Upper lobe of right lung (tissue), 1 donor: ENCODE measurements at places on chromosomes 13 and 19. TPM values are rescaled to one million over a fixed set of nuclear protein-coding genes. Genes with fewer than 3 reads are reported as not detected.

GRCh38 chr19:32168111-32168510, 177.3 kb upstream of the ZNF507 start:
- DNase-seq: no peak

DNA sequence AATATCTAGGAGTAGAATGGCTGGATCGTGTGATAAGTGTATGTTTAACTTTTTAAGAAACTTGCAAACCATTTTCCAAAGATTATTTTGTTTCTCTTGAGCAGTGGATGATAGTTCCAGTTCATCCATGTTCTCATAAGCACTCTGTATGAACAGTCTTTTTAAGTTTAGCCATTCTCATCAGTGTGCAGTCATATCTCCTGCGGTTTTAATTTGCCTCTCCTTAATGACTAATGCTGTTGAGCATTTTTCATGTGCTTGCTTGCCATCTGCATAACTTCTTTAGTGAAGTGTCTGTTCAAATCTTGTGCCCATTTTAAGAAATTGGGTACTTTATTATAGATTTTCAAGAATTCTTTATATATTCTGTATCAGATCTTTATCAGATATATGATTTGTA, 58.6 kb downstream of the WASF3 start:
- DNase-seq: no peak

- no peak for DNase-seq
Measured at GRCh38 chr13:21015284-21015683, 46.1 kb downstream of the LATS2 start.

DNA sequence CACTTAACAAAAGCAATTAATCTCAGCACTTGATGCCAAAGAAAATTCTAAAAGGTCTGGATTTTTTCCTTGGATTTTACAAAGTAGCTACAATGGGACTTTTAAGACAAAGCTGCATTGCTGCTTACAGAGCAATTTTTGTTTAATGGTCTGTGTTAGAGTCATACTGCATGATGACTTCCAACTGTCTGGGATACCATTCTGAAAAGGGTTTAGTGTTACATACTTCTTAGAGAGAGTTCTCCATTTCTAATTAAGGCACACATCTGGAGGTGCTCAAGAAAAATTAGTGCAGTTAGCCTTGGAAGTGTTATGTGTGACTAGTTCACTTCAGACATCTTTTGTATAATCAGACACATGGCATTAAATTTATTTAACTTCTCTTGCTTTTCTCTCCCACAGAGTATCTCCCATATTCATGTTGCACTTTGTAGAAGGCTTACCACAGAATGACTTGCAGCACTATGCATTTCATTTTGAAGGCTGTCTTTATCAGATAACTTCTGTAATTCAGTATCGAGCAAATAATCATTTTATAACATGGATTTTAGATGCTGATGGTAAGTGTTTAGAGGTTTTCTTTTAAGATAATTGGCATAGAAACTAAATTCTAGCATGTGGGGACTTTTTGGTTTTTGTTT, 35.1 kb downstream of the USPL1 start:
- DNase-seq: no peak

DNA sequence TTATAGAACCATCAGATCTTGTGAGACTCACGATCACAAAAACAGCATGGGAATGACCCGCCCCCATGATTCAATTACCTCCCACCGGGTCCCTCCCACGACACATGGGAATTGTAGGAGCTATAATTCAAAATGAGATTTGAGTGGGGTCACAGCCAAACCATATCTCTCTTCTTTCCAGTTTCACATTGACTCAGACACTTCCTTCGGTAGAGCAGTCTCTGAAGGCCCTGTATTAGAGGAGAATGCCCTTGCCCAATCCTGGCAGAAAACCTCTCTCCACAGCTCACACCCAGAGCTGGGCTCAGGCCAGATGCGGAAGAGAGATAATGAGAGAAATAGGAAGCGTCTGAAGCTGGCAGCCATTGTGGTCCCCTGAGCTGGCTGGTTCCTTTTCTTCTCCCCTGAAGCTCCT, 72.4 kb upstream of the CLDN10 start:
- DNase-seq: no peak

DNA sequence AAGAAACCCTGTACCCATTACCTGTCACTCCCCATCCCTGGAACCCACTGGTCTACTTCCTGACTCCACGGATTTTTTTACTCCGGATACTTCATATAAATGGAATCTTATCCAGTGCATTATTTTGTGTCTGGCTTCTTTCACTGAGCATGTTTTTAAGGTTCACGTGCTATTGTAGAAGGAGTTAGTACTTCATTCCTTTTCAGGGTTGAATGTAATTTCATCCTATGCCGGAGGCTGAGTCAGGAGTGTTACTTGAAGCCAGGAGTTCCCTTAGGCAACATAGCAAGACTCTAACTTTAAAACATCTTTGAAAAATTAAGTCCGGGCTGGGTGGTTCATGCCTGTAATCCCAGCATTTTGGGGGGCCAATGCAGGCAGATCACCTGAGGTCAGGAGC, 17.9 kb upstream of the ELAVL1 start:
- no peak for DNase-seq

- no peak for DNase-seq
Measured at GRCh38 chr19:36027696-36028095, 5.0 kb downstream of the CLIP3 start.

DNA sequence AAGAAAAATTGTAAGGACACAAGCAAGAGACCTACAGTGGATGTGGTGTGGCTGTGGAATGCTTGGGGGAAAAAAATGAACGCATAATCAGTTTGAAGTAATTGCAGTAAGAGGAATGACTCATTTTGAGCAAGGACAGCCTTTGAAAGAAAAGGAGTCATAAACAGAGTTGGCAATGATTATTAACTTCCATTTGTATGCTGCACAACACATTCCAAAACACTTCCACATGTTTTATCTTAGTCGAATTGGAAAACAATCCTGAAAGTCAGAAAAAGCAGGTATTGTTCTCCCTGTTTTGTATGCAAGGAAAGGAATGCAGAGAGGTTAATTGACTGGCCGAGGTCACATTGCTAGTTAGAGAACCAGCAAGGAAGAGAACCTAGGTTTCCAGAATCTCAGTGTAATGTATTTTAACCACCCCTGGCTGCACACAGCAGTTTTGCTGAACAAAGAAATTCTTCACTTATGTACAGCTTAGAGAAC, 630.0 kb upstream of the MIR17HG start:
- no peak for DNase-seq

DNA sequence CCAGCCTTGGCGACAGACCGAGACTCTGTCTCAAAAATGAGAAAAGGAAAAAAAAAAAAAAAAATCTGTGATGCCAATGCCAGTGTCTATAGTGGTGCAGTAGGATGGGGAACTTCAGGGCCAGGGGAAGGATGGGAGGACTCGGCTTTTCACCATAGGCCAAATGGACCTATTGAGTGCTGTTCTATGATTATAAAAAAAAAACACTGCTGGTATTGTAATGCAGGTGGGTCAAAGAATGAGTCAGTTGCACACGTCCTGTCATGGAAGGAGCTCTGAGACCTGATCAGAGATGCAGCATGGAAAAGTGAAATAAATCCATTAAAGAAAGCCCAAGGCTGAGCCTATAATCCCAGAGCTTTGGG, 7.0 kb downstream of the DNAJB1 start:
- no peak for DNase-seq

DNA sequence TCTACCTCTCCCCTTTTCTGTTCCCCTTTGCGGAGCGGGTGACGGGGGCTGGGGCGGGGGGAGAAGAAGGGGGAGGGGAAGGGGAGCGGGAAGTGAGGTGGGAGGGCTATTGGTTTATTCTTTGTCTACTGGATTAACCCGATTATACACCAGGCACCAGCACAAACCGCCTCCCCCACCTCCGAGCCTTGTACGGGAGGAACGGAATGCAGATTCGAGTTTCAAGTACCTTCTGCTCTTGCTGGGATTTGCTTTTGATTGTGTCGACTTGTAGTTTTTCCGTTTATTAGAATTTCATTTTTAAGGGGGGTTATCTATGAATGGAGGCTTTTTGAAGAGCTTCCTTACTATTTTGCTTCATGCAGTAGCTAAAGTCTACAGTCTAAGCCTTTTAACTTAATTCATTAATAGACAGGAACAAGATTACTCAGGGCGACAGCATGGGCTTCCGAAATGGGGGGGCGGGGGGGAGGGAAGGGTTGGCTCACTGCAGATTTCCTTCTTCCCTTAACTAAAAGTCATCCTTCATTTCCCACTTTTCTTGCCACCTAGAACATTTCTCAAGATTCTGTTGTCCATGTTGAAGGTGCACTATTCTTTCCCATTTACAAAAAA, 937 bp upstream of the SPRY2 start:
- DNase-seq: peak; percentile 83

- no peak for DNase-seq
Measured at GRCh38 chr13:41454170-41454569, 3.2 kb upstream of the RGCC start.

DNA sequence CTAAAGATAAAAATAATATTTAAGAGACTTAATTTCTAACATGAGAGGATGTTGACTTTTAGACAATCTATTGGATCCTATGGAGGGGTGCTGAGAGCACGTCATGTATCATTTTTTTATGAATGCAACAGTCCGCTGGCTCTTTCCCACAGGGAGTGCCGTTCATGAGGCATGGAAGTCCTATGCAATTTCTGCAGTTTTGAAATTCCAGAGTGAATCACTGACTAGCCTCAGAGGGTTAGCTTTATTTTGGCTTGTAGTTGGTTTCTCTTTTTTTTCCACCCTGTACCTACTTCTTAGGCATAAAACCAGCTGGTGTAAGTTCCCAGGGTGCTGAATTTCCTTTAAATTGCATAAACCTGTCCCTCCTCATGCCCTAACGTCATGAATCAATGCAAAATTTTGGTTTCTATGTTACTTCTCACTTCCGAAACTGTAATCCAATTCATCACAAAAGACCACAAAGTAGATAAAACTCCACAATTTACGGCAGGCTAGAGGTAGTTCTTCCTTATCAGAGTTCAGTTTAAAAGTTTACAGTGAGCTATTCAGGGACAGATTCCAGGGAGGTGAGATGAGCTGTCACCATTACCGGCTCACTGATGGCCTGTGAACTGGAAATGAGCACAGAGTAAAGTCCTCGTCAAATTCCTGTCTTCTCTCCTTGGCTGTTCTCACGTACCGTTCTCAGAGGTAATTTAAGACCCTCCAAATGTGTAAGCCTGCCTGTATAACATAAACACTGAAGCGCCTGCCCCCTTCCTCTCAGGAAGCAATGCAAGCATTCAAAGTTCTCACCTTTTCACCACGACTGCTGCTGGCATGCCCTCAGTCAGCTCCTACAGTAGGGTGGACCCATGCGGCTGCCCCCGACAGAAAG, 216.6 kb upstream of the SLC10A2 start:
- no peak for DNase-seq

- DNase-seq: no peak
Measured at GRCh38 chr13:79662882-79663281, 181.9 kb downstream of the NDFIP2 start.

GRCh38 chr19:55544776-55545439, 435 bp downstream of the SBK3 start:
- DNase-seq: no peak

- peak; percentile 34 for DNase-seq
Measured at GRCh38 chr13:98449273-98449672, 127.6 kb downstream of the STK24 start.

DNA sequence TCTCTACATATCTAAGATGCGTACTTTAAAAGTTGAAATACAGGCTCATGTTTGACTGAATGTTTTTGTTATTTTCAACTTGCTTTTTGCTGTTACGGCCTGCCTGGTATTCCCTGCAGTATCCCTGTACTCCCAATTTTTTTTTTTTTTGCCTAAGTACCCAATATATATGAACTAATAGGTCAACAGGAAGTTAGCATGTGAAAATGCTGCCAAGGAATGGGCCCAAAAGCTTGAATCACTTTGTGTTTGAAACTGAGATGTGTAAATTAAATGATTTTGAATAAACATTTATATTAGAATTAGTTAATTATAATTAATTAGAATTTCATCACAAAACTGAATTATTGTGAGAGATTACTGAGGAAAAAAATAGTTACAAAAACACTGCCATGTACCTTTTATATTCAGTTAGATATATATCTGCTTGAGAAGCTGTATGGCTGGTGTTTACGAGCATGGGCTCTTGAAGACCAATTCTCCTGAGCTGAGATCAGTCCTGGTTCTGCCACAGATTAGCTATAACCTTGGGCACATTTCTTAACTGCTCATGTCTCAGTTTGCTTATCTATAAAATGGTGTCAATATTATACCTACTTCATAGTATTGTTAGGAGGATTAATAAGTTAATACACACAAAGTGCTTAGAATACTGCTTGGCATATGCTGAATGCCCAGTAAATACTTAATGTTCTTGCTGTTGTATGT, 16.0 kb downstream of the TDRD3 start:
- no peak for DNase-seq

DNA sequence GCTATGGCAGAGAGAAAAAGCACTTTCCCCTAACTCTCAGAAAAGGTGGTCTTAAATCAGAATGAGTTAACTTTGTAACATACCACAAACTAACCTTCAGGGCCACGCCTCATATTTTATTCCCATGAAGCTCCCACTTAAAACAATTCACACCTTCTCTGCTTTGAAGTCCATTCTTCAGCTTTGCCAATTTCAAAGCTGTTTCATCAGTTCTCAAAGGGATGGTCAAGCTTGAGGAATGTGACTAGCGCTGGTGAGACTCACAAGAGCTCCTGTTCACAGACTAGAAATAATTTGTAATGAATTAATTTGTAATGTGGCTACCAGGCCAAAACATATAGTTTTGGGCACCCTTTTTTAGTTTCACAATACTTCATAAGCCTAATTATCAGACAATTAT, 68.2 kb downstream of the STK24 start:
- no peak for DNase-seq

- DNase-seq: no peak
Measured at GRCh38 chr13:110912651-110913051, 2.2 kb downstream of the ANKRD10 start.

DNA sequence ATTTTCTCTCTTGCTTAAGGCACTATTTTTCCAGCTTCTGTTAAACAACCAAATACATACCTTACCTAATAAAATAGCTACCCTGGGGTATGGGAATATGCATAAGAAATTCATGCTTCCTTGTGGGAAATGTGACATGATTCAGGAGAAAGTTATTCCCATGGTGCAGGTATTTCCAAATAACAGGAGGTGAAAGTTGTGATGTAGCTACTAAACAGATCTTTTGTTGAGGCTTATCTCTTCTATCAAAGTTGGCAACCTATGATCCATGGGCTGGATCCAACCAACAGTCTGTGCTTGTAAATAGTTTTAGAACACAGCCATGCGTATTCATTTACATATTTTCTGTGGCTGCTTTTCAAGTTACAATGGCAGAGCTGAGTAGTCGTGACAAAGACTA, 177.8 kb upstream of the NBEA start:
- DNase-seq: no peak

DNA sequence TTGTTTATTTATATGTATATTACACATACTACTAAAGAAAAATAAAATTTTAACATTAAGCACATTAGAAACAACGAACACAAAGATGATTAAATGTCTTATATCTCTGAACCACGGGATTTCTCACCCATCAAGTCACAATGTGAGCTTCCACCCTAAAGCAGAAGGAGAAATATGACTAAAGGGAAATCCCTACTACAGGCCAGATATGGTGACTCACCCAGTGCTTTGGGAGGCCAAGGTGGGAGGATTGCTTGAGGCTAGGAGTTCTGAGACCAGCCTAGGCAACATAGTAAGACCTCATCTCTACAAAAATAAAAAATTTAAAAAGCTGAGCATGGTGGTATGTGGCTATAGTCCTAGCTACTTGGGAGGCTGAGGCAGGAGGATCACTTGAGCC, 24.6 kb downstream of the DCT start:
- no peak for DNase-seq

CAPN12 gene
- 14.4 TPM for total RNA-seq

SMIM44 gene
- not detected for total RNA-seq

CYP4F2 gene
- total RNA-seq: not detected

KASH5 gene
- 2.2 TPM for total RNA-seq

IL4I1 gene
- total RNA-seq: 1.8 TPM

TEX101 gene
- total RNA-seq: not detected

IL11 gene
- total RNA-seq: 0.84 TPM

TUBA3C gene
- total RNA-seq: not detected
